ENCODE measurements at places on chromosomes 3 and 15. TPM values are rescaled to one million over a fixed set of nuclear protein-coding genes. Genes with fewer than 3 reads are reported as not detected.

The FGF7 gene
- under 0.01 TPM for total RNA-seq

The RPL15 gene
- total RNA-seq: 6,485 TPM

The CKMT1A gene
- not detected for total RNA-seq

The SERPINI2 gene
- total RNA-seq: 1.6 TPM

The LDHAL6B gene
- not detected for total RNA-seq

The EFCC1 gene
- total RNA-seq: 9.2 TPM

The PLSCR4 gene
- 10.0 TPM for total RNA-seq

The LRRC31 gene
- total RNA-seq: not detected

The KLF15 gene
- total RNA-seq: under 0.01 TPM

The RAD18 gene
- 10.2 TPM for total RNA-seq

The KPNA4 gene
- 16.4 TPM for total RNA-seq

The WDR93 gene
- 0.27 TPM for total RNA-seq

The LINGO1 gene
- total RNA-seq: under 0.01 TPM

The ROPN1 gene
- total RNA-seq: not detected

DNA sequence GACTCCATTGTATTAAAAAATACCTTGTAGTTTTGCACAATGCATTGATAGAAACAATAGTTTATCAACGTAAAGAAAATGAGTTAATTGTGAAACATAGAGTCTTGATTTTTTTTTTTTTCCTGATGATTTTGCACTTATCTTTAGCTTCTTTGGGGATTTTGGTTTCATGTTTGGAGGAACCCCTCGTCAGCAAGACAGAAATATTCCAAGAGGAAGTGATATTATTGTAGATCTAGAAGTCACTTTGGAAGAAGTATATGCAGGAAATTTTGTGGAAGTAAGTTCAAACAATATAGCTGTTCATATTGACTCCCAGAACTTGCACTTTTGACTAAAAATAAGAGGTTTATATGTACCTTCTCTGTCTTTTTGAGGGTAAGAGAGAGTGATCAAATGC, 7.0 kb downstream of the DNAJB11 start:
- DNase-seq: no peak

- DNase-seq: no peak
Measured at GRCh38 chr15:94234300-94234699, 2.9 kb downstream of the MCTP2 start.

GRCh38 chr15:74127255-74127953, 3.0 kb upstream of the ISLR2 start:
- DNase-seq: peak; percentile 83

GRCh38 chr3:9399746-9400145, 2.3 kb downstream of the SETD5 start:
- DNase-seq: no peak

DNA sequence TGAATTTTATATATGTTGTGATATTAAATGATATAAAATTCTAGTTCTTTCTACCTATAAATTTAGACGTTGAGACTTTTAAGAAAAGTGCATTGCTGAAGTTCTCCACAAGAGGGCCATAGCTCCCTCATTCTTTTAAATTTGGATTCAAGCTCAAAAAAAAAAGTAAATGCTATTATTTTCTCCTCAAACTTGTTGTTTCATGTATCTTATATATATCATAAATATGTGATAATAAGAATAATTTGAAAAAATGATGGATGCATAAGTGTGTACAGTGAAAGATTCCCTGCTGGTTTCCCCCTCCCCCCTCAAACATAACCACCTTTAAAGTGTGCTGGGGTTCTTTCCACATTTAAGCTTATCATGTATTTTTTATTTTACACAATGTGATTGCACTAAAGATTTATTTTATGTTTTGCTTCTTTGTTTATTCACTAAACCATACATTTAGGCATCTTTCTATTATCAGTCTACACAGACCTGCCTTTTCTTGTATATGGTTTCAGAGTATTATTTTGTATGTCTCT, 769.4 kb upstream of the GOLIM4 start:
- DNase-seq: no peak

DNA sequence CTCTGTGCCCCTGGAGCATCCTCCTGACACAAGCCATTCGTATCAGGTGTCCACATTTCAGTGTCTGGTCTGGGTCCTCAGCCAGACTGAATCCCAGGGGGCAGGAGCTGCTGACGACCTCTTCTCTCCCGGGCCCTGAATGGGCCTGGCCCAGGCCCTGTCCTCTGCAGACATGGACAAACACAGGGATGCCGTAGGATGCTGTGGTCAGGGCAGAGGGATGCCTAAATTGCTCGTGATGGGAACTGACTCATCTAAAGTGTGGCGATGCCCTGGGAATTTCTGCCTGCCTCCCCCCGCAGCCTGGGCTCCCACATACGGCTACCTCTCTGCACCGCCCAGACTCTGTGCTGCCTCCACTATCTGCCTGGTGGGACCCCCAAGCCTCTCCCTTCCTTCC, 58.5 kb upstream of the CTSH start:
- no peak for DNase-seq

DNA sequence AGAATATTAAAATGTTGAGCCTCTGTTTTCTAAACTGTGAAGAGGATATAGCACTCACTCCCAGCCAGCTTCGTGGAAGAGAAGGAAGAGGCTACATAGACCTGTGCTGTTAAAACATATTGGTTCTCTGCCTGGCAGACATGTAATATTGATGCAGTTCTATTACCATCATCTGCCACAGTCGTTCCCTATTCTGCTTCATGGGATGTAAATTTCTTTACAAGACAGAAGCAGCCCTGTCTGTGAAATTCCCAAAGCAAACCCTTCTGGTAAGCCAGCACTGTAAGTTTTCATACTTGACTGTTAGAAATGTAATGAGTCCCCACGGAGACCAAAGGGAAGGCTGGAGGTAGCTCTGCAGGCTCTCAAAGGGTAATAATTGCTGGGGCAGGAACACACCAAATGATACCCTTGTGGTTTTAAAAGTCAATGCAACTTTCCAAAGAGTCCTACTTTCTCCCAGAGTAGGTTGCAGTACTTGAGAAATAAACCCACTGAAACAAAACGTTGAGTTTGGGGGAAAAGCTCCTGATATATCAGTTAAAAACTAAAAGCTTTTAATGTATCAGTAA, 129.9 kb upstream of the HES1 start:
- no peak for DNase-seq

DNA sequence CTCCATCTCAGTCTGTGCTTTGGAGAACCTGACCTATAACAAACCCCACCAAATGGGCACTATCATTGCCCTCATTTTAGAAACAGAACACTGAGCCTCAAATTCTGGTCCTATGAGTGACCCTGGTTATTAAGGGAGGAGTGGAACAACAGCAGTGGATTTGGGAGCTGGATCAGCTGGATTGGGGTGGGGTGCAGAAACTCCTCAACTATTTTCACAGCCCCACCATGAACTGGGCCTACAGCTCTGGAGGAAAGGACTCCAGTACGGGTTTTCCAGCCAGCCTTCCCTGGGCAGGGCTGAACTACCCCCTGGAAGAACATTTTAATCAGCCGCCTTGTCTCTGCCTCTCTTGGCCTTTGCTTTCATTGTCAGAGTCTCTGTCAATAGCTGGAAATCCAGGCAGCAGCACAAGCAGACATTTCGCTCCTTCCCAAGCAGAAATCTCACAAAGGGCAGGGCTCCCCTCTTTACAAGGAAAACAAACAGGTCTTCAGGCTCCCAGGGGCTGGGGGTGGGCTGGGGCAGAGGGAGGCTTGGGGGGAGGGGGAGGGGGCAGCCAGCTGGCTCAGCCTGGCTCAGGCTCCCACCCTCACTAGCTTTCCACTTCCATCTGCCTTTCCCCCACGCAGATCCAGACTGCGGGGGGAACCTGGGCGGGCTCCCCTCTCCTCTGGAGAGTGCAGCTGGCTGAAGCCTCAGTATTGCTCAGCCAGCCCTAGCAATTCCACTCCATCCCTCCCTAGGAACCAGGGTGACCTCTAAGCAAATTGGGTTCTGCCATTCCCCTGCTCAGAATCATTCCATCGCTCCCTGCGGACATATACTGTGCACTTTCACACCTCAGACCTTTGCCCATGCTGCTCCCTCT, 13.7 kb upstream of the TLE3 start:
- DNase-seq: peak; percentile 51

DNA sequence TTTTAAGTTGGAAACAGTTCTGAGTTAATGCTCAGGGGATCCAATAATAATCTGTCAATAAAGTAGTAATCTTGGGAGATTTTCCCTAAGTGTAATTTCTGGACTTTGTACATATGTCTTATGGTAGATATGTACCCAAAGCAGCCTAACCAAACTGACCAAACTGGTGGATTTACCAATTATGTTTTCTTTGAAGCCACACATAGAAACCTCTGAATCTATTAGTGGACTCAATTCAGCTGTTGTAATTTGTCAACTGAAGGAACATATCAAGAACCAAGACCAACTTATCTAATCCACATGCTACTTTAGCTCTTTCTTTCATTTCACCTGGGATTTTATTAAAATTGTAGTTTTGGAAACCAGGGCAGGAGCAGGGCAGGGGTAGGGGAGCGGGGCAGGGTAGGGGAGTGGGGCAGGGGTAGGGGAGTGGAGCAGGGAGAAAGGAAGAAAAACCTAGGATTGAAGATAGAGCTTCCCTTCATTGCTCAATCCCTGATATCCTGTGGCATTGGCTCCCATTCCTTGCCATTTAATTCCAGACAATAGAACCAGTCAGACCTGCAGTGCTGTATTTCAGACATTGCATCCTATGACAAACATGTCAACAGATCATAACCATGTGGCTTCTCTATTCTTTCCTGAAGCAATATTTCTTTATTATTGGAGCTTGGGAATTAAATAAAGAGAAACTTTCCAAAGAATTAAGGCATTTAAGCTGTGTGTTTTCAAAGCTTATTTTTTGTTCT, 101.8 kb downstream of the NFKBIZ start:
- DNase-seq: no peak

- DNase-seq: no peak
Measured at GRCh38 chr15:74432968-74433591, 678 bp downstream of the SEMA7A start.

- no peak for DNase-seq
Measured at GRCh38 chr3:99933971-99934750, 116.5 kb downstream of the CMSS1 start.

DNA sequence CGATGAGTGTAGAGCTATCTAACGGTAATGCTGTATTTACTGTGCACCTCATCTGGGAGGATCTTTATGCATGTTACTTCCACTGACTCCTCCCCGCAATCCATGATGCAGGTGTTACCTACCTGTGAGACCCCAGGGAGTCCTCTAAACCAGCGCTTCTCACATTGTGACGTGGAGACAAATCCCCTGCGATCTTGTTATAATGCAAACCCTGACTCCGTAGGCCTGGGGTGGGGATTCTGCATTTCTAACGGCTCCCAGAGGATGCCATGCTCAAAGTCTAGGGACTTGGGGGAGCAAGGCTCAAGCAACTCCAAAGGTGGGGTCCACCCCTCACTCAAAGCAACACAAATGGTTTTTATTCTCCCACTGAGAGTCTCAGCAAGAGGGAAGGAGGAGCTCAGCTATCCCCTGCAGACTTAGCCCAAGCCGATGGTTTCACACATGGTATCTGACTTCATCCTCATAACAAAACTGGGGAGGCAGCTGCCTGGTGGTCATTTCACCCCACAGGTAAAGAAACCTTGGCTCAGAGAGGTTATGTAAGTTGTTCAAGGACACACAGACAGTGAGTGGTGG, 63.6 kb downstream of the PCSK6 start:
- no peak for DNase-seq

- DNase-seq: peak; percentile 24
Measured at GRCh38 chr3:58009026-58009748, 965 bp downstream of the FLNB start.

GRCh38 chr3:101038880-101039279, 45.7 kb upstream of the ABI3BP start:
- no peak for DNase-seq

- no peak for DNase-seq
Measured at GRCh38 chr15:45203182-45203581, 15.4 kb upstream of the SHF start.

- no peak for DNase-seq
Measured at GRCh38 chr15:79396850-79397249, 35.3 kb upstream of the MINAR1 start.

DNA sequence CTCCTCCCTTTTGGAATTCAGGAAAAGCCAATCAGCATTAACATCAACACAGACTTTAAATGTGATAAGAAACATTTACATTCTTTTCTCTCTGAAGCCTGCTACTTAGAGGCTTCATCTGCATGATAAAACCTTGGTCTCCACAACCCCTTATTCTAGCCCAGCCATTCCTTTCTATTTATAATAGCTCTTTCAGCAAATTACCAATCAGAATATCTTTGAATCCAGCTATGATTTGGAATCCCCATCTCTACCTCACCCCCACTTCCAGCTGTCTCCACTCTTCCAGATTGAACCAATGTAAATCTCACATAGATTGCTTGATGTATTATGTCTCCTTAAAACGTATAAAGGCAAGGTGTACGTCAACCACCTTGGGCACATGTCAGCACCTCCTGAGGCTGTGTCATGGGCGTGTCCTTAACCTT, 139.7 kb downstream of the TUSC7 start:
- no peak for DNase-seq

DNA sequence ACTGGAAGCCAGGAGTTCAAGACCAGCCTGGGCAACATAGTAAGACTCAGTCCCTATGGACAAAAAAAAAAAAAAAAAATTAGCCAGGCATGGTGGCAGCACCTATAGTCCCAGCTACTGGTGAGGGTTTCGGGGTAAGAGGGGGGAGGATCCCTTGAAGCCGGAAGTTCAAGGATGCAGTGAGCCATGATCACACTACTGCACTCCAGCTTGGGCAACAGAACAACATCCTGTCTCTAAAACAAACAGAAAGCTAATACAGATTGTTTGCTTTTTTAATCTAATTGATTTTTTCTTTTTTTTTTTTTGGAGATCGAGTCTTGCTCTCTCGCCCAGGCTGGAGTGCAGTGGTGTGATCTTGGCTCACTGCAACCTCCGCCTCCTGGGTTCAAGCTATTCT, 1.6 kb upstream of the IMP3 start:
- DNase-seq: no peak

DNA sequence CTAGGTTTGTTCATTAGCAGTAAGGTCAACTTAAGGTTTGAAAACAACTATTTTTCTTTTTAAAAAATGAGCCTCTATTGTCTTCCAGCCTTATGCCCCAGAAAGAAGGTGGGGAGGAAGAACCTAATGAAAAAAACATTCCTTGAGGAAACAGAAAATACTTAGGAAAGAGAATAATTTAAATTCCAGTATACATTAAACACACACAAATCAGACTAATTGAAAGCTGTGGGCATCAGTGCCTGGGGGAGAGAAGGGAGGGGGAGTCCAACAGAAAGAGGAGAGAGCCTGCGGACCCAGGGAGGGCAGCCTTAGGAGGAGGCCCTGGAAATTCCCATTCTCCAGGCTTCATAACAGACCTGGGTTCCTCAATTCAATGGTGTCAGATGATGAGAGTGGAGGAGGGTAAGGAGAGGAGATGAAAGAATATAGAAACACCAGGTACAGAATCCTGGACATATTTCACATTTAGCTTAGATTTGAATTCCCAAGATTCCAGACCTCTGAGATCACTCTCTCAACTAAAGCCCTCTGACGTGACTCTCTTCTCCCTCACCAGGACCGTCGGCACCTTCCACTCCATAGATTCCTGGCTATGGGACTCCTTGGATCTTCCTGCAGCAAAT, 320.5 kb upstream of the UMPS start:
- DNase-seq: no peak

GRCh38 chr15:89888214-89888804, 5.5 kb downstream of the AP3S2 start:
- DNase-seq: peak; percentile 70
